ENCODE measurements at places on chromosomes 4 and X. TPM values are rescaled to one million over a fixed set of nuclear protein-coding genes. Genes with fewer than 3 reads are reported as not detected.

Gene PKD2
- 18.8 TPM for total RNA-seq

- DNase-seq, result no peak
Measured at GRCh38 chrX:57771689-57772088, 91.6 kb upstream of the NLRP2B start.

Gene ADRA2C
- 1.7 TPM for total RNA-seq

DNA sequence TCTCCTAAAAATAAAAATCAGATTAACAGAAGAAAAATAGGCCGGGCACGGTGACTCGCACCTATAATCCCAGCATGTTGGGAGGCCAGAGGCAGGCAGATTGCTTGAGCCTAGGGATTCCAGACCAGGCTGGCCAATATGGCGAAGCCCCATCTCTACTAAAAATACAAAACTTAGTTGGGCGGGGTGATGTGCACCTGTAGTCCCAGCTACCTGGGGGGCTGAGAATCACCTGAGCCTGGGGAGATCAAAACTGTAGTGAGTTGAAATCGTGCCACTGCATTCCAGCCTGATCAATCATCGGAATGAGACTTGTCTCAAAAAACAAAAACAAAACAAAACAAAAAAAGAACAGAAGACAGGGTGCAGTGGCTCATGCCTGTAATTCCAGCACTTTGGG is 32.8 kb upstream of the NOCT start:
- DNase-seq, result no peak

Gene MAGEB2
- total RNA-seq, result 0.46 TPM

DNA sequence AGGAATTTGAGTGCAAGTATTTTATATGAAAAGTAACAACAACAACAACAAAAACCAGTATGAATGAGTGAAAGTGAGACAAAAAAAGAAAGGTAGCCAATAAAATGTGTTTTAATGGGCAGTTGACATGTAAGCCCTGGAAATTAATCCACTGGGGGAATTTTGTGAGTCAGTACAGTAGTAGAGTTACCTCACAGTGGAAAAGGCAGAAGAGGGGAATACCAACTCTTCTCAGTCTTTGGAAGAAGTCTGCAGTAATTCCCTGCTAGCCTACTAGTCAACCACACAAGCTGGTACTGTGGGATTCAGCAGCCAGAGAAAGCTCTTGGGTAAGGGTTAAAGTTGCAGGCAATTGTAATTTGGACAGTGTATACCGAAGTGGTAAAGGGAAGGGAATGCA is 76.3 kb upstream of the IL15 start:
- no peak for DNase-seq

GRCh38 chrX:92260102-92260501 is 480.9 kb downstream of the PCDH11X start:
- DNase-seq, result peak; percentile 68

- DNase-seq, result no peak
Measured at GRCh38 chrX:103556963-103557612, 28.2 kb upstream of the TCEAL4 start.

- DNase-seq, result no peak
Measured at GRCh38 chr4:1249731-1250526, 999 bp upstream of the CTBP1 start.

DNA sequence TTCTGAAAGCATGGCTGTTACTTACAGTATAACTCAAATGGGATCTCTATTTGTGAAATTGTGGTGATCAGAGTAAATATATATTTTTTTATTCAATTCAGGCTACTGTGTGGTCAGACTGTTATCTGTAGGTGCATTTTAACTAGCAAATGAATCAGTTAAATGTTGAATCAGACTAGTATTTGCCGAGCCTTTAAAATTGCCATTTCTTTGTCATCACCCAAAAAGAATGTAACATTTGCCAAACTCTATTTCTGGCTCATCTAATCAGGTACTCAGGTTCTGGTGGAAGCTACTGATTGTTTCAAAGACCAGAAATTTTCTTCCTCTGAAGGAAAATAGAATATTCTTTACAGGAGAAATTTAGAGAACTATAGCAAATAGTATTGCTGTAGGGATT is 1.8 kb upstream of the NAA15 start:
- DNase-seq, result no peak

Gene NAT8L
- 0.45 TPM for total RNA-seq

GRCh38 chr4:188930822-188931221 is 791.6 kb downstream of the TRIML1 start:
- DNase-seq, result no peak

- no peak for DNase-seq
Measured at GRCh38 chrX:23989689-23990088, 37.3 kb downstream of the KLHL15 start.

Gene GPAT3
- total RNA-seq, result 65.1 TPM

- DNase-seq, result no peak
Measured at GRCh38 chr4:37928426-37929416, 31.5 kb upstream of the PTTG2 start.

DNA sequence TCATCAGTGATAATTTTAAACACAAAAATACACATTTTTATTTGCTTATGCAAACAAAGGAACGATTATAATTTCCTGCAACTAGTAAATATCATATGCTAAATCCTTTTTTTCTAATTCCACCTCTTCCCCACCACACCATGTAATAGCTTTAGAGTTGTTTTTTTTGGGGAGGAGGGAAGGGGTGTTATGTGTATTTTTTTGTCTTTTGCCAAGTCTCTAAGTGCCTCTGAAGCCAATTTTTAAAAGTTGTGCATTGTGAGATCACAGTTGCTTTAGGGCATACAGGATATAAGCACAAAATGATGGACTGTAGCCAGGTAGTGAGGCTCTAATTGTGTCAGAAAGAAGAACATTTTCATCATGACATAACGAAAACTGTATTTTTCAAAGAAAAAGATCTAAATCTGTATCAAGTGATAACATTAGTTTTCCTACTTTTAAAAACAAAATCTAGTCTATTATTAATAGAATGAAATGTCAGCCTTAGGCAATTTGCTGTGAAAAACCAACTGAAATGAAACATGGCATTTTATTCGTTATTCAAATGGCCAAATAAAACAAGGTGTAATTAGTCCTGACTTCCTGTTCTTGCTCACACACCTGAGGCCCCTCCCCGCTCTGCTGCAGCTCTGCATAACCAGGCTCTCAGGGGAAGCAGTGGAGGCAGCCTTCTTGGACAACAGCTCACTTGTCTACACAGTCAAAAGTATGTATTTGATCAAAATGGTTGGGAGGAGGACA is 157.4 kb downstream of the PALLD start:
- no peak for DNase-seq

All from H4 (cell line).